ENCODE measurements at places on chromosomes 4 and X.

GRCh38 chr4:88017516-88018297 is 10.3 kb downstream of the PKD2 start:
- no peak for DNase-seq

DNA sequence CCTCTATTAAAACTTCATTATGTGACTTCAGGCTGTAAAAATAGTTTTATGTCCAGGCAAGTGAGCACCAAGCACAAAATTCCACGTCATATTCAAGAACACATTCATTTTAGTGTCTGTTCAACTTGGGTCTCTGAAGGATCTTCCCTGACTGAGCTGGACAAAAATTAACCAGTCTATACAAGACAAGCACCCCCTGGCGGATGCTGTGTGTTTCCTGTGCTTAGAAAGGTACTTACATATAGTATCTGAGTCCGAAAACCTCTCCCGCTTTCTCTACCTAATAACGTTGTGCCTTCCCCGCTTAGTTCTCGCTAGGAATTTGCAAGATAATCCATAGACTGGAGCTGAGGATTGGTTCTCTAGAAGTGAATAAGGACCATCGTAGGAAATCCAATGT is 2214.5 kb upstream of the TENM3 start:
- no peak for DNase-seq

DNA sequence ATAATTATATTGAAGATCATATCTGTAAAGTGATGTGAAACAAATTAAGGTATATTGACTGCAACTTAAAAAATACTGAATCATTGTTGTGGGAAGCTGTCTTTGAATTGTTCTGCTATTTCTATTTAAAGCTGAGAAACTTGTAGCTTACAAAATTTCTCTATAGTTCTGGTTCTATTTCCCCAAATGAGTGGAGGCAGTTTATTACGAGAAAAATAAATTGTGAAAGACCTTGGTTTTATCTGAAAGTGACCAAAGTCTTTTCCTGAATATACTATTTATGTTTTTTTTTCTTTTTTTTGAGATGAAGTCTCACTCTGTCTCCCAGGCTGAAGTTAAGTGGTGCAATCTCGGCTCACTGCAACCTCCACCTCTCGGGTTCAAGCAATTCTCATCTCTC is 165.4 kb downstream of the SH3BGRL start:
- DNase-seq = no peak

- DNase-seq = no peak
These were observed 99.0 kb upstream of the FTHL17 start for GRCh38 chrX:31170792-31171191.
